Stimulated activated CD8-positive, alpha-beta memory T cell treated with anti-CD3 and anti-CD28 coated beads, Interleukin-7, amount 100 ng/mL, for 1 hour (primary cell): ENCODE measurements at places on chromosomes 5 and 9.

DNA sequence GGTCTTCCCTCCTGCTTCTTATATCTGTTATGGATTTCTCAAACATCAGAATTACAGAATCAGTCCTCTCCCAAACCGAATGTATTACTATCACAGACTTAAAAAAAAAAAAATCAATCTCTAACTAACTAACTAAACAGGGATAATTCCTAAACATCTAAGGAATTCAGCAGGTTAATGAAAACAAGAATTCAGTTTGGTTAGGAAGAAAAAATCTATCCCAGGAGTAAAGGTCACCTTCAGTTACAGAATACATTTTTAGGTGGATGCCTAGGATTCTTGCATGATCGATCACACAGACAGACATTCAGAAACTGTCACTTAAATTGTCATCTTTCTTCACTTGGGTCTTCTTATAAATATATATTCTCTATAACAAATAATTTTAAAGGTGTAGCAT lies 11.5 kb downstream of the PTAR1 start:
- no peak for DNase-seq

GRCh38 chr5:172407241-172407691 lies 47.1 kb downstream of the SH3PXD2B start:
- no peak for DNase-seq

GRCh38 chr5:64680289-64680688 lies 10.0 kb upstream of the SHISAL2B start:
- no peak for DNase-seq

DNA sequence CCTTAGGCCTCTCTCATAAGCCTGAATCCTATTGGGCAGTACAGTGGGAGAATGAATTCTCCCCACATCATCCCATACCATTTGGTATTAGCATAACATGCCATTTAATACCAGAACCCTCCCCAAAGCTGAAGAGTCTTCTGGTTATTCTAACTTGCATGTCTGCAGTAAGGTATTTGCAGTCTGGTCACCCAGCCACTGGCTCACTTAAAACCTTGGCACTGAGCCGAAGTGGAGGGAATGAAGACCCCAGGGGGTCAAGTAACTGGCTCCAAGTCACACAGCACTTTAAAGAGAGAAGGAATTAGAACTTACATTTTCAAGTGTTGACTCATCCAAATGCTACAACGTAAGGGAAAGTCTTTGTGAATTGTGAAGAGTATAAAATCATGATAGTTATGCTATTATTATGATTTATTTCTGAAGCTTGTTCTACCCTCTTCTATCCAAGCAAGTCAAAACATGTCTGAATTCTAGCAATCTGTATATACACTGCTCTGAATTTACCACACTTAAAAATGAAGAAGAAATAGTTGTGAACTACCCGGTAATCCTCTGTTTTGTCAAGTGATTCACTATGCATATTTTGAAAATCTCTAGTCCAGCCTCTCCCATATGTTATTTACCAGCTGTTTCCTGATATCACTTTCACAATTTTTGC lies 28.5 kb downstream of the GLRA1 start:
- no peak for DNase-seq

DNA sequence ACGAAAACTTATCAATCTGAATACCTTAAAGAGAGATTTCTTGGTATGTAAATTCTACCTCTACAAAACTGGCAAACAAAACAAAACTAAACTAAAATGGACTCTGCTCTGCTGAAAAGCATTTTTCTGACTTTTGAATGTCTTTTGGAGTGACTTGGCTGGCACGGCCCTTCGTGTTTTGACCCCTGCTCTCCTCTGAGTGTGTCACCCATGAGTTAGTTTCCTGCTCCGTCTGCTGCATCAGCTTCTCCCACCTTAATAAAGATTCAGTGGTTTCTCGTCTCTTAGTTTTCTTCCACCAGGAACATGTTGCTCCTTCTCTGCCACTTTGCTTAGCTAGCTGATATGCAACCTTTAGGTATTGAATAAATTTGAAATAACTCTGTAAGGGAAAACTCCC lies 1084.0 kb upstream of the CDH18 start:
- no peak for DNase-seq

DNA sequence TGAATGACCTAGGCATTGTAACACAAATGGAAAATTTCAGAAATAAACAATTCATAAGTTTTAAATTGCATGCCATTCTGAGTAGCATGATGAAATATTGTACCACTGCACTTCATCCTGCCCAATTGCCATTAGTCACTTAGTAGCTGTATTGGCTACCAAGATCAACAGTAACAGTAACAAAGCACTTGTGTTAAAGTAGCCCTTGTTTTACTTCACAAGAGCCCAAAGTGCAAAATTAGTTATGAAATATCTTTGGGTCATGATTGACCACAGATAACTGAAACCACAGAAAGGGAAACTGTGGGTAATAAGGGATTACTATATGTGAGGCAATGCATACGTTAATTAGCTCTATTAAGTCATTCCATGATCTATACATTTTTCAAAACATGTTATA lies 33.3 kb upstream of the RORB start:
- DNase-seq, result no peak

GRCh38 chr5:168186289-168187074 lies 105.0 kb upstream of the WWC1 start:
- DNase-seq, result no peak

- no peak for DNase-seq
Measured at GRCh38 chr9:6777213-6777902, 19.6 kb downstream of the KDM4C start.

- no peak for DNase-seq
Measured at GRCh38 chr5:74586856-74587255, 53.7 kb downstream of the ENC1 start.
